HT-29 (cell line): ENCODE measurements at places on chromosomes 3 and 15.

GRCh38 chr15:88049506-88049905 lies 207.0 kb downstream of the NTRK3 start:
- DNase-seq: no peak

DNA sequence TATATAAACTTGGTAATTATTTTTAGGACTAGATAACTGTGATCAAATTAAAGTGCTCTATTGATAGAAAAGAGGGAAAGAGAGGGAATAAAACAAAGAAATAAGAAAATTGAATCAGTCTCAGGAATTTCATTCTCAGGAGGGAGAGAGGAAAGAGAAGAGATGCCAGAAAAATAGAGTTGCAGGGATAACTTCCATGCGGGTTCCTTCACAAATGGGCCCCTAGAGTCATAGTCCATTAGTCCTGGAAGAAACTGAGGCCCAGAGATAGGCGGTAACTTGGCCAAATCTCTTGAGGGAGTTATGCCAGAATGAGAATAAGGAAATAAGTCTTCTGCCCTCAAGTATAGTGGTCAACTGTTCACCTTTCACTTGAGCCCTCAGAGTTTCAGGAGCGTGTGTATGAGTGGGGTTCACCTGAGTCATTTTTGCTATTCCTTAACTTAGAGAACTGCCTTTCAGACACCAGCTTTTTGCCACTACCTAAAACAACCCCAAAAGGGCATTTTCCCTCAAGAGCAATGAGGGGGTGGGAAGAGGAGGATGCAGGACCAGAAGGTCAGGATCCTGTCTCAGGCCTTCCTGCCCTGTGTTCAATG lies 192.6 kb downstream of the MEX3B start:
- DNase-seq: no peak

DNA sequence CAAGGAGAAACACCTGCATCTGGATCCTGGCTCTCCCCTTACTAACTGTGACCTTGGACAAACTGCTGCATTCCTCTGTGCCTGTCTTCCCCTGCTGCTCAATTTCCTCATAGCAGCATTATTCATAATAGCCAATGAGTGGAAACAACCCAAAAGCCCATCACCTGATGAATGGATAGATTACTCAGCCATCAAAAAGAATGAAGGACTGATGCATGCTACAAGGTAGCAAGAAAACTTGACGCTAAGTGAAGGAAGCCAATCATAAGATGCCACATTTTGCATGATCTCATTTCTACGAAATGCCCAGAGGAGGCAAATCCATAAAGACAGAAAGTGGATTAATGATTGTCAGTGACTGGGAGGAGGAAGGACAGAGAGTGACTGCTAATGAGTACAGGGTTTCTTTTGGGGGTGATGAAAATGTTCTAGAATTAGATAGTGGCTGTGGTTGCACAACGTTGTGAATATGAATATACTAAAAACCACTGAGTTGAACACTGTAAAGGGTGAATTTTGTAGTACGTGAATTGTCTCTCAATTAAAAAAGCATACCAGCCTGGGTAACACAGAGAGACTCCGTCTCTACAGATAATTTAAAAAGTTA lies 11.2 kb downstream of the IGDCC4 start:
- DNase-seq: no peak

DNA sequence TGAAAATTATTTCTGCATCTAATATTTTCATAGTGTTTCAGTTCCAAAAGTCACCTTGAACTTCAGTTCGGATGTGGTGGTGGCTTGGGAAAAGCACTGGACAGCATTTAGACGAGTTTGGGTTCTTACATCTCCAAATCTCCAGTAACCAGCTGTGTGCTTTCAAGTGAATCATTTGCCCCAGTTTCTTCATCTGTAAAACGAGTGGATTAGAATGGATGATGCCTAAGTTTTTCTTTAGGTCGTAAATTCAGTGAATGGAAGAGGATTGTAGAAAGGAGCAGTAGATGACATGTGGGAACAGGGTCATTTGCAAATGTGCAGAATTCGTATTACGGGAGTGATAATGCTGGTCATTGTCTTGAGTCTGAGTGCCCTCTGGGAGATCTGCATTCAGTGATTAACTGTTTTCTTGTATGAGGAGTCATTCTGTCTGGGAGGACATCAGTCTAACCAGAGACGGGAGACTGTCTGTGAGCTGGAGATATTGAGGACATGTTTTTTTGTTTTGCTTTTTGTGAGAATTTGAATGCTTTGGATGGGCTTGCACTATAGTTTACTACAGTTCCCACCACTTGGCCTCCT lies 641.6 kb upstream of the TBL1XR1 start:
- DNase-seq: no peak

DNA sequence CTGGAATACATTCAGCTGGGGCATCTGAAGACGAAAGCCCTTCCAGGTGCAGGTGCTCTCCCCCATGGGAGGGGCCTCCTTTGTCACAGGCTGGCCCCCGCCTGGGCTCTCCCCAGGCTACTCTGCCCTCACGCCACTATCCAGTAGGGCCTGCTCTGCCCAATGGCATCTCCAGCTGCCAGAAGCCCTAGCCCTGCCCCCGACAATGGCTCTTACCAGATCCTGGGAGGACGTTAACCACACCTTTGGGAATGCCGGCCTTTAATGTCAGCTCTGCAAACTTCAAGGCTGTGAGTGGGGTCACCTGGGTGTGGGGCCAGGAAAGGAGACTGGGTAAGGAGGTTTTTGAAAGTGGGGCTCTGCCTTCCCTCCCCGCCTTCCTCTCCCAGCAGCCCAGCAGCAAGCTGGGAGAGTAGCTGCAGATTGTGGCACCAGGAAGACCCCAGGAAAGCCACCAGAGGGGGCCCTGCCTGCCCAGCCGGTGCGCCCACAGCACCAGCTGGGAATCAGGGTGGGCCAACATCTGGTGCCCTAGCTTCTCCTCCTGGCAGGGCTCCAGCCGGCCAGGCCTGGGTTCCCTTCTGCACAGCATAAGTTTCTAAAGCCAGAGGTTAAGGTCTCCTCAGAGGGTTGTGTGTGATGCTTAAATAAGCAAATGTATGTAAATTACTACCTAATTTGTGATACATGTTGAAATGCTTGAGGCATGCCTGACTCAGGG lies 40.4 kb upstream of the SLC41A3 start:
- no peak for DNase-seq

- DNase-seq: no peak
Observed at GRCh38 chr3:32373276-32373675, 18.4 kb upstream of the CMTM7 start.

GRCh38 chr3:63056932-63057331 lies 181.7 kb upstream of the CADPS start:
- no peak for DNase-seq

- peak; percentile 86 for DNase-seq
Observed at GRCh38 chr3:197539651-197540051, 16.1 kb downstream of the BDH1 start.

GRCh38 chr3:187041362-187042307 lies 97.7 kb downstream of the RPL39L start:
- DNase-seq: no peak

DNA sequence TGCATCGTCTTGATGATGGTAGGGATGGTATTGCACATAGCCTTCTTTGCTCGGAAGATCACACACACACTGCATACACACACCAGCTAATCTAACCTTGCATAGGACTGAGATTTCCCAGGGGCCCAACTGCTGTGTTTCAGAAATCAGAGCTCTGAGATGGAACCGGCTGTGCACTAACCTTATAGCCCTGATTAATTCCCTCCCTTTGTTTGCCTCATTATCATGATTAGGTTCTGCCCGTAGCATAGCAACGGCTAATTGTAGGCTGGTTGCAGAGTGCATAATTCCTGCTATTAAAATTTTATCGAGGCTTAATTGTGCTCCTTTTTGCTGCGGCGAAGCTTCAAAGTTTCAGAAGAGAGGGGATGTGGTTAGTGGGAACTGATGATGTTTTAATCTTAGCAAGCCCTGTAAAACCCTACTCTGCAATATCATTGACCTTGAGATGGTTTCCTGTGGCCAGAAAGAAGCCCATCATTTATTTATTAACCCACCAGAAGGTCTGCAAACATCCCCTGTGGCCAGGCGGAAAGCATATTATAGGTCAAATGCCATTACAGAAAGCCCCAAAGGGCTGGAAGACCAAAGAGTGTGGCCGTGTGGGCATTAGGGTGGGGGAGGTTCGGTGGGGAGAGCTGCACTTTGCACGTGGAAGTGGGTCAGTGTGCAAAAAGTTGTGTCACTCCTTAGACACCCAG lies 56.2 kb upstream of the GLCE start:
- DNase-seq: no peak

DNA sequence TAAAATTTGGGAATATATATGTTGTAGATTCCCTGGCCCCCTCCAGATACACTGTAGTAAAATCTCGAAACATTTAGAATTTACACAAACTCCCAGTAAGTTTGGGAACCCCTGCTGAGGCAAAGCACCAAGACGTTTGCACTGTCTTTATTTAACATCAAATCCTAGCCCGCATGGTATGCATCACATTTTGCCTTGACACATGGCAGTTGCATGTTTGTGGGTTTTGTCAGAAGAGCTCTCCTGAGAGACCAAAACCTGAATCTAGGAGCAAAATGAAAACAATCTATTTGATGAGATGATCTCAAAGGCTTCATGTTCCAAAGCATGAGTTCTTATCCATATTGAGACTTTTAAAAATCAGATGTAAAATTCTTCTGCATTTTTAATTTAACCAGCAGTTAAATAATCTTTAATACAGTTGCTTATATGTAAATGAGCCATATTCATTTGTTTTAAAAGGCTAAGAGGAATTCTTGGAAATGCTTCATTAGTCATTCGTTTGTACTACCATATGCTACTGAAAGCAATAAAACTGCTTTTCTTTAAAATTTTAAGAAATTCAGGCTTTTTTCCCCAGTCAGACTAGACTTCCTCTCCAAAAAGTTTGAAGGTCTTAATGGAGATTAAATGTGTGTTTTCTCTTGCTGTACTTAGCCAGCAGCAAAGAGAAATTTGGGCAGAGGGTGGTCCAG lies 105.2 kb upstream of the BOC start:
- DNase-seq: no peak

GRCh38 chr15:39657181-39657580 lies 76.3 kb downstream of the THBS1 start:
- no peak for DNase-seq

DNA sequence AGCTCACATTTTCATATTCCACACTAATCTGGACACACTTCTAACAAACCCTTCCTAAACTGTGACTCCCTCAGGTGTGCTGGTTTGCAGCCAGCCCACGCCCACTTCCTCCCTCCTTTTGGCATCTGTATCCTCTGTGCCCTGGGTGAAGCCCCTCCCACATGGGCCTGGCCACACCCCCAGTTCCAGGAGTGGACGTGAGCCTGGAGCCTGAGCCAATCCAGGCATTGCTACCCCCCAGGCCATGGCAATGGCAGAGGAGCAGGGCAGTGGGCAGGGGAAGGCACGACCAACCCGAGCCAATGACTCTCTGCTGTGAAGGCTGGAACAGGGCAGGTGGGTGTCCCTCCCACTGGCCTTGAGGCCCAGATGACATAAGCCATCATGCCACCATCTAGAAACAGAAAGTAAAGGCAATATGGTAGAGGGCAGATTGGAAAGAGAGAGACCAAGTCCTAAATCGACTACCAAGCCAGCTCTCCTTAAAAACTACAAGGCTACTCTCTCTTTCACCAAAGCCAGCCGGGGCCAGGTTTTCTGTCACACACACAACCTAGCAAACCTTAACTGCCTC lies 18.6 kb downstream of the FAM174B start:
- peak; percentile 53 for DNase-seq

GRCh38 chr3:103440539-103441203 lies 1005.9 kb downstream of the ZPLD1 start:
- DNase-seq: peak; percentile 62

DNA sequence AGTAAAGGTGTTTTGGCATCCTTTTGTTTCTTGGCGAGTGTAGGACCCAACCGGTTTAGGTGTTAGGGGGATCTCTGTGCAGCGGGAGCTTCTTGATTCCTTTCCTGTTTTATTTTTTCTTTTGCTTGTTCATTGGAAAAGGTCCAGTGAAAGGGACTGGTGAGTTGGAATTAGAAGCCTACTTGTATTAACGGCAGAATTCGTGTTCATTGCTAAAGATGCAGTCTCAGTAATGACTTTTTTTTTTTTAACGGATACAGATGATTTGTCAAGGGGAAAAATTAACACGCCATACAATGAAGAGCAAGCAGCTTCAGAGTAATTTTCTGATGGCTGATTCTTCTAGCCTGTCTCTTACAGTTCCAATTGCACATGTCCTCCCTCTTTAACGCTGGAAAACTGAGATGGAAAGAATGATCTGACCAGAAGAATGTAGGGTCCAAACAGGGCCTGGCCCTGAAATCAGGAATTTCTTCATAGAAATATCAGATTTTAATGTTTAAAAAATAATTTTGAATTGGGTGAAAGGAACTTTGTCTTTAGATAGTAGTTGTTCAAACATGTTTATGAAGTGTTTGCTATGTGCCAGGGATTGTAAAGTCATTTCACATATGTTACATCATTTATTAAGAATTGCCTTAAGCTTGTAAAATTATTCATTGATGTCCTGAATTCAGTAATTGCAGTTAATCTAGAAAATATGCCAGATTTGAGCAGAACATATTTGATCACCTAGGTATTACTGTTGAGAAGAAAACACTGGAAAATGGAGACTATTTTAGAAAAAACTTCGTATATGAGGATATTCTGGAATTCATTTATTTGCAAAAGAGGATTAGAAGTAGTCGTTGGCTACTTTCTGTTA lies 1.4 kb downstream of the MAPK6 start:
- peak; percentile 65 for DNase-seq

GRCh38 chr15:38687340-38687739 lies 122.7 kb upstream of the RASGRP1 start:
- no peak for DNase-seq

- no peak for DNase-seq
Observed at GRCh38 chr3:72543246-72543645, 305.0 kb downstream of the SHQ1 start.

DNA sequence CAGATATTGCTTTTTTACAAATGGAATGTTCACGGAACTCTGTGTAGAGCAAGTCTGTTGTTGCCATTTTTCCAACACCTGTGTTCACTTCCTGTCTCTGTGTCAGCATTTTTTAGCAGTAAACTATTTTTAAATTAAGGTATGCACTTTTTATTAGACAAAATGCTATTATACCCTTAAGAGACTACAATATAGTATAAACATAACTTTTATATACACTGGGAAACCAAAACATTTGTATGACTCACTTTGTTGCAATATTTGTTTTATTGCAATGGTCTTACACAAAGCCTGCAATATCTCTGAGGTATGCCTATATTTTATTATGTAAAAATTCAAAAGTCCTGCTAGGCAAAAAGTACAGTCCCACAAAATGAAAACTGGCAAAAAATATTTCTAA lies 39.8 kb upstream of the FGF7 start:
- no peak for DNase-seq

- DNase-seq: no peak
Observed at GRCh38 chr3:132435224-132435910, 18.1 kb downstream of the DNAJC13 start.

DNA sequence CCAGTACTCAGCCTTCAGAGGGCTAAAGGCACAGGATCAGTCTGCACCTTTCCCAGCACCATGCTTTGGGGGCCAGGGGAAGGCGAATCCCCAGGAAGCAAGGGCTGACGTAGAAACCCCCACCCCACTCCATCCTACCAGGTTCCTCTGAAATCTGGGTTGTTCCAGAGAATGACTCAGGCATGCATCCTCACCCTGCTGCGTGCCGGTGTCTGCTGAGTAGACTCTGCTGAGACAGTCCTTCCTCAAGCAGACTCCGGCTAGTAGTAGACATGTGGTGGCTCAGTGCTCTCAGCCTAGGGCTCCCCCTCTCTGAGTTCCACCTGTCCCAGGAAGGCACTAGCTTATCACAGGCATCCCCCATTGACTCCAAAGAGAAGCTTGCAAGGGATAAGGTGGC lies 9.0 kb downstream of the TMEM43 start:
- DNase-seq: no peak
